Amygdala (tissue), 56 donors: ENCODE measurements at places on chromosomes 7 and 10.

DNA sequence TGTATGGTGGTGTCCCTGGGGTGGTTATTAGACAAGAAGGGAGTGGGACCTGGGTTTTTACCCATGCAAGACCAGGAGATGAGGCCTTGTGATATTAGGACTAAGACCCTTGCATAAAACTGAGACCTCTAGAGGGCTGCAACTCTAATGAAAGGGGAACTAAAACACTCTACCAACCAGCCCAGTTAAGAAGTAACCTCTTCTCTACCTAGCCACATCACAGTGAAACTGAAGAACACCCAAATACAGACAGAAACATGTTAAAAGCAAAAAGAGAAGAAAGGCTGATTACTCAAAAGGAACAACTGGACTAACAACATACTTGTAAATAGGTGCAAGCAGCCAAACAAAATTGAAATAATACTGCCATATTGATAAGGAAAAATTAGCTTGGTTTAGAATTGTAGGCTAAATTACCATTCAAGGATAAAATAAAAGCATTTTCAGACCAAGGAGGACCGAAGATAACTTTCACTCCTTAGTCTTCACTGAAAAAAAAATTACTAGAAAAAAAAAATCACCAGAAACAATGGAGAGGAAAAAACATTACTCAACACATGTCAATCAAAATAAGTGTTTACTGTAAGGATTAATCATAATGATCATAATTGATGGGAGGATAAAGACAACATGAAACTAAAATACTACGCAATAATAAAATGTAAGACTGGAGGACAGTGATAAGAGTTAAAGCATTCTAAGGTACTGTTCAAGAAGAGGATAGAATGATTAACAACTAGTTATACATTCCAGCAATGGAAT, 27.6 kb downstream of the ERLIN1 start:
- DNase-seq, result no peak

GRCh38 chr7:73865738-73866445, 4.9 kb downstream of the TMEM270 start:
- no peak for DNase-seq

- no peak for DNase-seq
These were observed 54.2 kb downstream of the DOCK1 start for GRCh38 chr10:126959431-126959830.

DNA sequence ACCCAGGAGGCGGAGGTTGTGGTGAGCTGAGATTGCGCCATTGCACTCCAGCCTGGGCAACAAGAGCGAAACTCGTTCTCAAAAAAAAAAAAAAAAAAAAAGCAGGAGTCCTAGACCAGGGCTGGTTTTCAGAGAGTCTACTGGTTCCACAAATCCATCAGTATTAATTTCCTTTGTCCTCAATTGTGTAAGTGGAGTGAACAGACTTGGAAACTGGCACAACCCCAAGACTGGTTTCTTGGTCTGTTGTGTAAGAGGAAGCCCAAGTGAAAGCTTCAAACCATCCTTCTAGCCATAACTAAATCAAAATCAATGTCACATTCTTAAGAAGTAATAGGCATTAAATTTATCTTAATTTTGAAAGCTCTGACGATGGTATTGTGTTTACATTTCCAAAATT, 213.6 kb downstream of the DGKI start:
- DNase-seq, result no peak

DNA sequence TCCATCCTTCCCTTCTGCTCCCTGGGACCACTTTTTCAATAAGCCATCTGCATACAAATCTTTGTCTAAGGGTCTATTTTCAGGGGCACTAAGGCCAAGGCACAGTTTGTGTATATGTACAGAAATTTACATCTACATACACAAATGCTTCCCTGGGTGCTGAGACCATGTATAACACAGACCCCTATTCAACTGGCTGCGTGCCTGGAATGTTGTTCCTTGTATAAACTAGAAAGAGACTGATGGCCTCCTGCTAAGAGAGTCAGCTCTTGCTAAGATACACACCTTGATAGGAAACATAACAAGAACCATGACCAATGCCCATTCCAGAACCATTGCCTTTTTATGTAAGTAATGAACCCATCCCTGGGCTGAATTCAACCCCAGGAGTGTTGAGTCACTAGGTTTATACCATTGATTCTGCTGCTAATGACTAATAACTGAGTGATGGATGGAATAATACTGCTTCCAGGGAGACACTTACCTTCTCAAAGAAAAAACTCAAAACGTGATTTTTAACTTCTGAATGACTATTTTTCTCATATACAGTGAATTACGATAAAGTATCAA, 290.7 kb downstream of the FGFR2 start:
- no peak for DNase-seq

DNA sequence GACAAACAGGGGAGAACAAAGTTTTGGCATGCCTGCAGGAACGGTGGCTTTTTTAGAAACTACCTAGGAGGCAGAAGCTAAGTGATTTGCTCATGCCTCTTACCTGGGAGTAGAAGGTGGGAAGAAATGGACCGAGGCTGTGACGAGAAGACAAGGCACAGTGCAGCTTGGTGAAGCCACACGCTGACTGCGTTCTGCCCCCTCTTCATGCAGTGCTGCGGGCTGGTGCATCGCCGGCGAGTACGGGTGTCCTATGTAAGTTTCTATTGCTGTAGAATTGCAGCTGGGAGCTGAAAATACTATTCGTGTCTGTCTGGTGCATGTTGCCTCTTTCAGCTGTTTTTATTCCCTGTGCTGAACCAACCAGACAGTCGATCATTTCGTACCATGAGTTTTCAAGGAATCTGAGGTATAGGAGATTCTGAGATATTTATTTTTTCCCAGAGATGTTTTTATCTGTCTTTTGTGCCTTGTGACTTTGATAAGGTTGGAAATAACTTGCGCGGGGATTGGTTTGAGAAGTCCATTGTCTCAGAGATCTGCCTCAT, 120.9 kb downstream of the CACNB2 start:
- no peak for DNase-seq

GRCh38 chr7:139034855-139035585, 822 bp downstream of the ZC3HAV1L start:
- DNase-seq, result no peak

DNA sequence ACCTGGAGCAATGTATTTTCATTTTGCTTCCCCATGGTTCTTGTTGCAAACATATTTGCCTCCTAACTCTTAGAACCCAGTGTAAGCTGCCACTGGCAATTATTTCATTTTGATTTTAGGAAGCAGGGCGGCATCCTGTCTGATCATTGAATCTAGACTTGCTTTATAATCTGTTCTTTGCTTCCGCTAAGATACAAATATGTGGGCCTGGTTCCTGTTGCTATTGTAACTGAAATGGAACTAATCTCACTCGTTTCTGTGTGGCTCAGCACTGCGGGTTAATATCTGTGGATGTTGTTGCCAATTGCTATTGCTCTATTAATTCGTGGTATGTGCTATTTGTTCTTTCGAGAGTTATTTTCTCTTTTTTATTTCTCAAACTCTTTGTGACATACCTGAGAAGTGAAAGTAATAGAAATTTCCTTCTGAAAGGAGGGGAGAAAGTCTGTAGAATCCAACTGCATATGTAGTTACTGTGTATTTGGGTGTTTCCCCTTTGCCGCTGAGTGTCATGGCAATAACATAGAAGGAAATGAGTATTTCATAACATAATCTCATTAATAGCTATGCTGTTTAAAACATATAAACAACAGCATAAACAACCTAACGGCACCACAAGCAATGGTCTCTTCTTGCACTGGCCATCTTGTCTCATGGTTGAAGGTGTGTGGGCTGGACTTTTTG, 62.4 kb downstream of the FZD1 start:
- DNase-seq, result no peak

DNA sequence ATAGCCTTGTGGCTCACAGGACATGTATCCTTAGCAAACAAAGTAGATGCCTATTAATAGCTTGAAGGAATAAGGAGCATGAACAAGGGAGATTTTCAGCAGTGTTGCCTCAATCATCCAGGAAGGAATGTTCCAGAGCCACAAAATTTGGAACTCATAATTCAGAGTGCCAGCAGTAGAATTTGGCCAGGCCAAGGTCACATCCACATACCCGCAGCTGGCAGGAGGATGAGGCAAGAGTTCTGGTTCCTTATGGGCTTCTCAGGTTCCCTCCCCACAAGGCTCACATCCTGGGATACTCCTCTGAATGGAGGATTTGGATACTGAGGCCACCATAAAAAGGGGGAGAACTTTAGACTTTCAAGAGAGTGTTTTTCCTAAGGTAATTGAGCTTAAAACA, 45.8 kb downstream of the SUFU start:
- no peak for DNase-seq

DNA sequence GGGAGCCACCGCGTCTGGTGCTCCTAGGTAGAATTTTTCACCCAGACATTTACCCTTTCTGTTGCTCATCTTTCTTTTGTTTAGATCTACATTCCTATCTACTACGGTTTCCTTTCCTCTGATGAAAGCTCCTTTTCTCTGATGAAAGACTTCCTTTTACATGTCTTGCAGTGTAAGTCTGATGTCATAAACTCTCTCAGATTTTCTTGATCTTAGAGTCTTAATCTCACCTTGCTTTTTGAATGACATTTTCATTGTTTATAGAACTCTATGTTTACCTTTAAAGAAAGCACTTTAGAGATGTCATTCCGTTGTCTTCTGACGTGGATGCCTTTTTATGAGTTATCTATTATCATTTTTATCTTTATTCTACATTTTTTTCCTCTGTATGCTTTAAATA, 171.8 kb upstream of the MTPN start:
- no peak for DNase-seq

DNA sequence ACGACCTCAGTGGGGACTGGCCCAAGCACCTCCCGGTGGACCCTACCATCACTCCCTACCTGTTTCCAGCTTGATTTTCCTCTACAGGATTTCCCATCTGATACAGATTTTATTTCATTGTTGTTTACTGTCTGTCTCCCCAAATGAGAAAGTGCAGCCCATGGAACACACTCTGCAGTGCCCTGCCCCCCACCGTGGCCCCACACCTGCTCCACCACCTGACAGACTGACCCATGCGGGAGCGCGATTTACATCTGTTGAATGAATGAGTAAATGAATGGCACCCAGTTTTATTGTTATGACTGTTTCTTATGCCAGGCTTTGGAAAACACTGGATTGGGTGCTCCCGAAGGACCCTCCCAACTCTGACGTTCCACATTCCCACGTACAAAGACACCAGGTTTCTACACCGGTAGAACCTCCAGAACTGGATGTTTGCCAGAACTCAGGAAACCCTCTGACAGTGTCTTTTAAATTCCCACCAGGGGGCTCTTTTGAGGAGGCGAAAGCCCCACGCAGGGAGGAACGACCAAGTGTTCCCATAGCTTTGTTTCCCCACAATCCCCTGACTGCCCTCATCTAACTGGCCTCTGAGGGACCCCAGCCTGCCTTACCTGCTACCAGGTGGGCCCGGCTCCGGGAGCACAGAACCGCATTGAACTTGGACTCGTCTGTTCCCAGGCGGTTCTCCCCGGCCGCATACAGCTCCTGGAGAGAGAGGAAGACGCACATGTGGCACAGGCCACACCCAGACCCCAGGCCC, 29.0 kb downstream of the PLAC9 start:
- no peak for DNase-seq

- no peak for DNase-seq
These were observed 137.8 kb upstream of the CAV2 start for GRCh38 chr7:116361767-116362166.

DNA sequence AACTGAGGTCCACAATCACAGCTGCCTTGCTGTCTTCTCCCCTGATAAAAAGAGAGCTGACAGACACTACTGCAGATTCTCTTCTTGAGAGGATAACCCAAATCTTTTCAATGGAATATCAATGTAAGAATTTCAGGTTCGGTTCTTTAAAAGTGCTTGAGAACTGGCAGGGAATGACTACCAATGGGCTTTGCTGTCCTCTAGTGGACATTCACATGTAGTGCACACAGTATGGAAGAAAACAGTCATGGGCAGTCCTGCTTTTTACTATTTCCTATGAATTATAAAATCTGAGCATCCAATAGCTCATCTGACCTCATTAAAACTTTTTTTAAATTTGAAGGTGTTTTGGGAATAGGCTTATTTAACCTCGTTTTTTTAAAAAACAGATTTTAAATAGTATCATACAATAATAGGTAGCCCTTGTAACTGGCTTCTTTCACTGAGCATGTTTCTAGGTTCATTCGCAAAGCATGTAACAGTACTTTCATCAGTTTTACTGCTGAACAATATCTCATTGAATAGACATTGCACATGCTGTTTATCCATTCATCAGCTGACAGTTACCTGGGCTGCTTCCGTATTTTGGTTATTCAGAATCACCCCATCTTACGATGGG, 18.3 kb downstream of the FZD9 start:
- no peak for DNase-seq

DNA sequence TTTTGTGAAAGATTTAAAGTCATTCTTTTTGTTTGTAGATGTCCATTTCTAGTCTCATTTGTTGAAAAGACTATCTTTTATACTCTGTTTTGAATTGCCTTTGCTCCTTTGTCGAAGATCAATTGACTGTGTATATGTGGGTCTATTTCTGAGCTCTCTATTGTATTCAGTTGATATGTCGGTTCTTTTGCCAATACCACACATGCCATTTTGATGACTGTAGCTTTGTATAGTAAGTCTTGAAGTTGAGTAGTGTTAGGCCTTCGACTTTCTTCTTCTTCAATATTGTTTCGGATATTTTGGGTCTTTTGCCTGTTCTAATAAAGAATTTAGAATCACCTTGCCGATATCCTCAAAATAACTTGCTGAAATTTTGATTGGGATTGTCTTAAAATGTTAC, 104.5 kb downstream of the CCSER2 start:
- DNase-seq, result no peak

GRCh38 chr7:158279539-158280447, 307.8 kb downstream of the PTPRN2 start:
- no peak for DNase-seq

DNA sequence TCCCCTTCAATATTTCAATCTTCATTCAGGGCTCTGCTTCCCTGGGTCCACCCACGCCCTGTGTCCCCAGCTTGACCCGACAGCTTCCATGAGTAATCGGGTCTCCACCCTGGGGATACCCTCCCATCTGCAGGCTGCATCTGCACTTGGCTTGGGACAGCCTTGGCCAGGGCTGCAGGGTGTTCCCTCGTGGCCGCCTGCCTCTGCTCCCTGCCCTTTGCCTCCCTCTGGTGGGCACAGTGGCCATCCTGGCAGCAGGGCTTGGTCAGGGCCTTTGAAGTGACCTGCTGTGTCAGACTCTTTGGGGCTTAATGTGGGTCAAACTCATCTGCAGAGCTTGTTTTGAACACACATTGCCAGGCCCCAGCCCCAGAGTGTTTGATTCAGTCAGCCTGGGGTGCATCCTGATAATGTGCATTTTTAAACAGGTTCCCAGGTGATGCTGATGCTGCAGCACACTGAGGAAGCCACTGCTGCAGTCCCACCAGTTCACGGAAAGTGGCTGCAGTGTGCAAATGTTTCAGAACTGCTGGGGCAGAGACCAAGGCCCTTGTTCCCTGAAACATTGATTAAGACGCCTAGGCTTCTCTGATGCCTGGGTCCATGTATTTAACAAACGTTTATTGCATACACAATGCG, 80.7 kb upstream of the SEC61G start:
- DNase-seq, result no peak

GRCh38 chr10:47361293-47361692, 13.1 kb downstream of the RBP3 start:
- no peak for DNase-seq

- no peak for DNase-seq
These were observed 174.4 kb downstream of the ELFN1 start for GRCh38 chr7:1844336-1844950.
